ENCODE measurements at places on chromosomes 5 and 9. TPM values are rescaled to one million over a fixed set of nuclear protein-coding genes. Genes with fewer than 3 reads are reported as not detected.

TAS2R1 gene
- total RNA-seq = not detected

RXRA gene
- total RNA-seq = 19.0 TPM

PCDHA3 gene
- 0.18 TPM for total RNA-seq

DNA sequence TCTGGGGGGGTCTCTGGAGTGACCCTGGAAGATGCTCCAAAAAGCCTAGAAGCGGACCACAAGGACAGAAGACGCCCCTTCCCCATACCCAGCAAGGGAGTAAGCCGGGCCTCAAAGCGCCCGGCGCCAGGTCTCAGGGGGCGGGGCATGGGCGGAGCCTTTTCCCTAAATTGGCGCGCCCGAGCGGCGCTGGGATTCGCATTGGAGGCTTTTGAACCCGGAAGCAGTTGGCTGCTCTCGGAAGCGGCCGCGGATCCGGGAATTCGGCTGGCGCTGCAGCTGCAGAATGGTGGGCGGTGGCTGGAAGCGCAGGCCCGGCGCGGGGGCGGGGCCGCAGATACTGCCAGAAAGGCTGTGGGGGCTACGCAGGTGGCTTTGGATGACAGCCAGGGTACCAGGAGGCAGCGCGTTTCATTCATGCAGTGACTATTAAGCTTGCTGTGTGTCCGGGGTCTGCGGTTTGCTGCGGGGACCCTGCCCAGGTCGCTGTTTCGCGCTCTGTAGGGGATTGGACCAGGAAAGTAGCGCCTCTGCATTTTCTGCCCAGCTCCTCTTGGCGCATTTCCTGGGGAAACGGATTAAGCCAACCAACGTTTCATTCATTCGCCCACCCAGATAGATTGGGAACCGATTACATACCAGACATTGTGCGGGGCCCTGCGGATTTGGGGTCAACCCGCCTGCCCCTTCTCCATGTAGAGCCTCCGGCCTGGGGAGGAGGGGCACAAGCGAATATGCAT is 83.0 kb upstream of the FREM1 start:
- peak; percentile 97 for DNase-seq

GRCh38 chr5:74314906-74315305 is 325.6 kb downstream of the ENC1 start:
- no peak for DNase-seq

All from muscle of leg (tissue), 16 donors.